Activated gamma-delta T cell treated with anti-CD3 and anti-CD28 coated beads, Interleukin-2, amount 50 U/mL, for 16 hours (primary cell): ENCODE measurements at places on chromosomes 2 and 18.

- DNase-seq: no peak
Measured at GRCh38 chr2:18265614-18266586, 294.6 kb downstream of the RDH14 start.

DNA sequence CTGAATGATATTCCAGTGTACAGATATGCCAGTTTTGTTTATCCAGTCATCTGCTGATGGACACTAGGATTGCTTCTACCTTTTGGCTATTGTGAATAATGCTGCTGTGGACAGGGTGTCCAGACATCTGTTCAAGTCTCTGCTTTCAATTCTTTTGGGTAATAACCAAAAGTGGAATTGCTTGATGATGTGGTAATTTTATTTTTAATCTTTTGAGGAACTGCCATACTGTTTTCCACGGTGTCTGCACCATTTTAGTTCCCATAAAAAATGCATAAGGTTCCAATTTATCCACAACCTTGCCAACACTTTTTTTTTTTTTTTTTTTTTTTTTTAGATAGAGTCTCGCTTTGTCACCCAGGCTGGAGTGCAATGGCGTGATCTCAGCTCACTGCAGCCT is 141.9 kb upstream of the REV1 start:
- DNase-seq: no peak

DNA sequence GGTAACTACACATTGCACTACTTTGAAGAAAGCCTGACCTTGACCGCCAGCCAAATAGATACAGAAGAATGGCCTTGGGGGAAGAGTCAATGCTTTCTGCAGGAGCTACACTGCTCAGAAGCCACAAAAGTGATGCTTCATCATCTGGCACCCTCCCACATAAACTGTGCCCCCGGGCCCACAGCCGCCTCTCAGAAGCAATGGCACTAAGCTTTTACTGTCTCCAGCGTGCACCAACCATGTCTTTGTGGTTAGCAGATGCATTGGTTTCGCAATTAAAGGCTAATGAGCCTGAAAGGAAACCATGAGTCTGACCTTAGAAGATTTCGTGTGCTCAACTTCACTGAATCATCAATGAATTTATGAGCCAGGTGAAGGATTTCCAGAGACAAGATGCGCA is 209.4 kb upstream of the TRIB2 start:
- peak; percentile 70 for DNase-seq

GRCh38 chr2:144890828-144891227 is 370.9 kb upstream of the ZEB2 start:
- DNase-seq: no peak

DNA sequence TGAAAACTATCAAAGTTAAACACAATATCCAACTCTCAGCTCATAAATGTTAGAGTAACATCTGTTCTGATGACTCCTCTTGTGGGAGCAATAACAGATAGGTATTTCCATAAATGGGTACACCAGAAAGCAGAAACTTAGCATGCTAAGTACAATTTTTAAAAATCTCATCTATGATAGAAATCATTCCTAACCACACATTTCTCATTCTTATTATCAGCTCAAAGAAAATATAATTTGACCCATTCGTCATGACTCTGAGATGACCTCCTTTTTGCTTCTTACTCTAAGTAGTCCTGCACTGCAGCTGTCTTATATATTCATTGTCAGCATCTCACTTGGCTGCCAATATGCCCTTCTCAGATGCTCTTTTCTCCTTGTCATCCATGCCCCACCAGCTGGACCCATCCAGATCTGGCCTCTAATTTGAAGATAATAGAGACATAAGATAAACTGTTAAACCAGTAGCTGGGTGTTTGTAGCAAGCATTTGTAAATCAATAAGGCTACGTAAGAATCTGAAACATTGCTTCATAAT is 298.3 kb downstream of the KCNS3 start:
- no peak for DNase-seq

- DNase-seq: no peak
Measured at GRCh38 chr2:105536175-105536574, 137.3 kb upstream of the FHL2 start.

DNA sequence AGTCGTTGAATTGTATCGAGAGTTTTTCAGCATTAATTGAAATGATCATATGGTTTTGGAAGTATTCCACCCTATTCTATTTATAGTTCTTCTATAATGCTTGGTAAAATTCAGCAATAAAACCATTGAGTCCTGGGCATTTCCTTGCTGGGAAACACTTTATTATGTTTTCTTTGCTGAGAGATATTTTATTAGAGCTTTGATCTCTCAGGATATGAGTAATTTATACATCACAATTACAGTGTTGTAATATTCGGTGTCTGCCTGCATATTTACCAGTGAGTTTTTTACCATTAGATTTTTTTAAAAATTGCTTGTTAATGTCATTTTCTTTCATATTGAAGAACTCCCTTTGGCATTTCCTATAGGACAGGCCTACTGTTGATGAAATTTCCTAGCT is 402.7 kb upstream of the FSIP2 start:
- no peak for DNase-seq

DNA sequence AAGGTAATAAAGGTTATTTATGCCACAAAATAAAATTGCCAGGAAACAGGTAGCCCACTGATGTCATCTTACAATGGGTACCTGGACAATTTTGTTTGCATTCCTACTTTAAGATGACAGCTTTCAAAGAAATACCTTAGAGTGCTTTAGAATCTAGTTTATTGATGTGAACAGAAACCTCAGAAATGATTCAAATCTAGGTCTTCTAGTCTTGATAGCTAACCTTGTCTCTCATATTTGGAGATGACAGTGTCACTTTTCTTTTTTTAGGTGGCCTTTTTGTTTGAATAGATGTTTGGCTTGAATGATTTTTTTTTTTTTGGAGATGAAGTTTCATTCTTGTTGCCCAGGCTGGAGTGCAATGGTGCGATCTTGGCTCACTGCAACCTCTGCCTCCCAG is 69.1 kb downstream of the PIK3C3 start:
- no peak for DNase-seq

DNA sequence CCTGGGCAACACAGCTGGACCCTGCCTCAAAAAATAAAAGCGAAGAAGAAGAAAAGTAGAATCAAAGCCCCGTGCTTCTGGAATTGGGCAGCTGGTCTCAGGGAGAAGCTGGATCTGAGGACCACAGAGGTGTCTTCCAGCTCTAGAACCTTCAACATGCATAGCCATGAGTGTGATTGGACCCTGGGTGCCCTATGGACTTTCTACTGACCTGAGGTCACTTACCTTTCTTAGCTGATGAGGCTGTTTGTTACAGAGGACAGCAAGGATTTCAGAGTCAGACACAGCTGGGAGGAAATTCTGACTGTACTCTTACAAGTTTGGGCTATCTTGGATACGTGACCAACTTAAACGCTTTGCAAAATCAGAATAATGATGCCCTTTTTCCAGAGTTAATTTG is 82.4 kb upstream of the GATA6 start:
- DNase-seq: no peak

GRCh38 chr2:110881908-110882307 is 149.5 kb downstream of the ACOXL start:
- no peak for DNase-seq
